Transverse colon (tissue), 4 donors: ENCODE measurements at places on chromosomes 16 and 17. TPM values are rescaled to one million over a fixed set of nuclear protein-coding genes. Genes with fewer than 3 reads are reported as not detected.

Gene CHST4
- not detected for total RNA-seq

Gene MPP3
- total RNA-seq: 7.2 TPM

Gene TNFRSF13B
- total RNA-seq: not detected

Gene HSD17B1
- 0.41 TPM for total RNA-seq

Gene CDR2L
- 5.1 TPM for total RNA-seq

Gene PRSS8
- 292 TPM for total RNA-seq

Gene CLN3
- total RNA-seq: 159 TPM

Gene CTRL
- total RNA-seq: 2.1 TPM

Gene SPATA22
- not detected for total RNA-seq

Gene NPIPA3
- total RNA-seq: 1.6 TPM

Gene EFCAB5
- total RNA-seq: 2.7 TPM

Gene ZNF689
- total RNA-seq: 77.1 TPM

Gene OMG
- not detected for total RNA-seq

Gene EME1
- not detected for total RNA-seq

Gene GDPD3
- 29.9 TPM for total RNA-seq

Gene NPIPA5
- total RNA-seq: not detected

Gene ABHD15
- total RNA-seq: 18.7 TPM

Gene NTN3
- not detected for total RNA-seq

Gene MRPL12
- total RNA-seq: 206 TPM

Gene DCAKD
- total RNA-seq: 25.9 TPM

Gene TBC1D3
- not detected for total RNA-seq

Gene CDK3
- total RNA-seq: 5.4 TPM

Gene CEP295NL
- 1.8 TPM for total RNA-seq

Gene KCNH4
- not detected for total RNA-seq

Gene TPSB2
- total RNA-seq: 35.2 TPM

Gene MYH11
- 1,914 TPM for total RNA-seq

Gene LCAT
- 30.7 TPM for total RNA-seq

Gene ZNF423
- 4.9 TPM for total RNA-seq

Gene PRR11
- 0.68 TPM for total RNA-seq

Gene GNAO1
- total RNA-seq: 7.3 TPM

Gene ASGR1
- 0.82 TPM for total RNA-seq

Gene CCL16
- total RNA-seq: not detected

Gene C16orf96
- total RNA-seq: not detected

Gene DNAAF8
- total RNA-seq: not detected

Gene EIF5A
- 91.3 TPM for total RNA-seq

Gene HOXB3
- 38.2 TPM for total RNA-seq

Gene SLC5A10
- not detected for total RNA-seq

Gene ALDH3A1
- 3.7 TPM for total RNA-seq

Gene CDH8
- total RNA-seq: not detected

Gene BCO1
- total RNA-seq: 2.9 TPM

Gene SMTNL2
- total RNA-seq: 0.40 TPM

Gene VAT1L
- total RNA-seq: 1.3 TPM
